ENCODE measurements at places on chromosomes 16 and 17.

GRCh38 chr16:1766231-1766630, 5.1 kb downstream of the NME3 start:
- no peak for DNase-seq

GRCh38 chr16:12868169-12868568, 33.2 kb upstream of the SHISA9 start:
- no peak for DNase-seq

GRCh38 chr16:89318871-89319630, 101.5 kb downstream of the ZNF778 start:
- no peak for DNase-seq

DNA sequence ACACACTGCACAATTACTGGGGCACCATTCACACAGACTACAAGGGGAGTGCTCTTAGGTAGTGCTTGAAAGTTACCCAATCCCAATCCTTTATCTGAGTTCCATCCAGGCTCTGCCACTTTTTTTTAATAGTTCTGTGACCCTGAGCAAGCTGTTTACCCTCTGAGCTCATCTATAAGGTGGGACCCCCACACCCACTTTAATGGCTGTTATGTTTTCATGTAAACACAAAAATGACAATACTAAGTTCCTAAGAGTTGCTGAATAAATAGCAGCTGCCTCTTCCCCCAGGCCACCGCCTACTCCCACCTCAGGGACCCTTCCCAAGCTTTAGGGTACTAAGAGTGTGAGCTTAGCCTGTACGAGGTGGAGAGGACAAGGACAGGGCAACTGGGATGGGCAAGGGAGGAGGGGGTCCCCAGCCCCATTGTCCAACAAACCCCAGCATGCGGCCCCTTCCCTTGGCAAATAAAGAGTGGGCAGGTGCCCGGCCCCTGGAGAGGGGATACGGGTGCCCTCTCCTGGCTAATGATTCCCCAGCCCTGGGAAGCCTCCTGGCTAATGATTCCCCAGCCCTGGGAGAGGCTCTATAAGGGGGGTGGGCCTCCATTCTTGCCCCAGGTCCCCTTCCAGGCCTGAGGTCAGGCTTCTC, 14.6 kb downstream of the SLC13A2 start:
- no peak for DNase-seq
